Fibroblast of lung (primary cell): ENCODE measurements at places on chromosomes 11 and 22.

GRCh38 chr11:2235588-2236326 lies 34.6 kb downstream of the ASCL2 start:
- no peak for DNase-seq
- H3K36me3 ChIP-seq, result no peaks in the 10 kb centered on the region
- H3K4me3 ChIP-seq, result no peak overlapping the region
- H3K4me1 ChIP-seq, result no peaks in the 10 kb centered on the region
- no peaks in the 10 kb centered on the region for H3K27me3 ChIP-seq

- H3K4me1 ChIP-seq, result no peaks in the 10 kb centered on the region
- no peak overlapping the region for H3K4me3 ChIP-seq
- H3K27me3 ChIP-seq, result no peaks in the 10 kb centered on the region
- H3K36me3 ChIP-seq, result no peaks in the 10 kb centered on the region
- no peak overlapping the region for H3K27ac ChIP-seq
- no peak for DNase-seq
Measured at GRCh38 chr11:98453378-98453777, 567.4 kb upstream of the CNTN5 start.

DNA sequence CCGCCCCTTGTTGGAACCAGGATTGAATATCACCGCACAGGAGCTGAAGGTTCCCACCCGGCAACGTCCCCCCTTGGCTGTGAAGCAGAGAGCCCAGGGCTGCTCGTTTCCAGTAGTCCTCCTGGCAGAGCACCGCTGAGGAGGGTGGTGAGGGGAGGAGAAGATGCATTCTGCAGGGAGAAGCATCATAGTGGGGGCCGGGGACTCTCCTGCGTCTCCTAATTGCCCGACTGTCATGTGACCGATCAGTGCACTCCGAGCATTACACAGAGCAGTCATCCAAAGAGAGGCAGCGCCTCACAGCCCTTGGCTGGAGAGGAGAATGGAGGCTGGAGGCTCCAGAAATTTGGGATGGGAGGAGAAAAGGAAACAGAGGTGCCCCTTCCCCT lies 85.0 kb upstream of the SEPTIN5 start:
- H3K36me3 ChIP-seq, result no peaks in the 10 kb centered on the region
- H3K27ac ChIP-seq, result no peak overlapping the region
- H3K4me3 ChIP-seq, result no peak overlapping the region
- DNase-seq, result no peak
- H3K27me3 ChIP-seq, result peaks cover 3% of the 10 kb centered on the region

GRCh38 chr11:13928566-13929251 lies 33.8 kb upstream of the SPON1 start:
- peaks cover 6% of the 10 kb centered on the region for H3K4me1 ChIP-seq
- DNase-seq, result peak; percentile 65
- no peaks in the 10 kb centered on the region for H3K36me3 ChIP-seq
- no peak overlapping the region for H3K27ac ChIP-seq
- H3K4me3 ChIP-seq, result no peak overlapping the region

GRCh38 chr22:41753984-41754383 lies 46.5 kb upstream of the CCDC134 start:
- no peak overlapping the region for H3K4me3 ChIP-seq
- no peak overlapping the region for H3K27ac ChIP-seq
- H3K36me3 ChIP-seq, result no peaks in the 10 kb centered on the region
- H3K4me1 ChIP-seq, result no peaks in the 10 kb centered on the region
